Bone marrow (tissue), 2 donors: ENCODE measurements at places on chromosomes 6 and 20.

DNA sequence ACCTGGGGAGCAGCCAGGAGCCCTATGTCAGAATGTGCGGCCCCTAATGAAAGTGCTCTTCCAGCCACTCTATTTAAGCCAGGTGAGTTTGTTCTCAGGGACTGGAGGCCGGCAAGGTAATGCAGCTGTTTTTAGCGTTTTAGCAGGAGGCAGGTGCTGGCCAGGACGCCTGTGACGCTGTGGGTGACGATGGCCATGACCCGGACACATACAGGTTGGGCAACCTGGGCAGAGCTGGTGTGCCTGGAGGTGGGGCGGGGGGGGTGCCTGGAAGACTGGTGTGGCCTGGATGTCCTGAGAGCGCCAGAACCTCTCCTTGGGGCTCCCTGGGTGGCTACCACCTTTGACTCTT, 51.7 kb downstream of the RBM38 start:
- DNase-seq = no peak

DNA sequence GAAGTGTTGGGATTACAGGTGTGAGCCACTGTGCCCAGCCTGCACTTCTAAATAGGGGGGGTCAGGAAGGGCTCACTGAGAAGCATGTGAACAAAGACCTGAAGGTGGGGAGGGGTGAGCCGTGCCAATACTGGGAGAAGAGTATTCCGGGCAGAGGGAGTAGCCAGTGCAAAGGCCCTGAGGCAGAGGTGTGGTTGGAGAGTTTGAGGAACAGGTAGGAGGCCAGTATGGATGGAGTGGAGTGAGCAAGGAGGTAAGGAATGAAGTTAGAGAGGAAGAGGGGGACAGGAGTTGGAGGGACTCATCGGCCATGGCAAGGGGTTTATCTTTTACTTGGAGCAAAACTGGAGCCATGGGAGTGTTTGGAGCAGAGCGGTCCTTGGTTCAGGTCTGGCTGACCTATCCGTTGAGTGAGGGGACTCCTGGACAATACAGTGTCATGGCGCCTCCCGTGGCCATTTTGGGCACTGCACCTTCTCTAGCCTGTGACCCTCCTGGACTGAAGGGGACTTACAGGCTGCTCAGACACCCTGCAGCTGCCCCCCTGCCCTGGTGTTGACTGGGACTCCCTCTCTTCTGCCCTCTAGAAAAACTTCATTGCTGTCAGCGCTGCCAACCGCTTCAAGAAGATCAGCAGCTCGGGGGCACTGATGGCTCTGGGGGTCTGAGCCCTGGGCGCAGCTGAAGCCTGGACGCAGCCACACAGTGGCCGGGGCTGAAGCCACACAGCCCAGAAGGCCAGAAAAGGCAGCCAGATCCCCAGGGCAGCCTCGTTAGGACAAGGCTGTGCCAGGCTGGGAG, 12.1 kb downstream of the FOXS1 start:
- peak; percentile 45 for DNase-seq

GRCh38 chr6:77463861-77464494, 687 bp upstream of the HTR1B start:
- no peak for DNase-seq

DNA sequence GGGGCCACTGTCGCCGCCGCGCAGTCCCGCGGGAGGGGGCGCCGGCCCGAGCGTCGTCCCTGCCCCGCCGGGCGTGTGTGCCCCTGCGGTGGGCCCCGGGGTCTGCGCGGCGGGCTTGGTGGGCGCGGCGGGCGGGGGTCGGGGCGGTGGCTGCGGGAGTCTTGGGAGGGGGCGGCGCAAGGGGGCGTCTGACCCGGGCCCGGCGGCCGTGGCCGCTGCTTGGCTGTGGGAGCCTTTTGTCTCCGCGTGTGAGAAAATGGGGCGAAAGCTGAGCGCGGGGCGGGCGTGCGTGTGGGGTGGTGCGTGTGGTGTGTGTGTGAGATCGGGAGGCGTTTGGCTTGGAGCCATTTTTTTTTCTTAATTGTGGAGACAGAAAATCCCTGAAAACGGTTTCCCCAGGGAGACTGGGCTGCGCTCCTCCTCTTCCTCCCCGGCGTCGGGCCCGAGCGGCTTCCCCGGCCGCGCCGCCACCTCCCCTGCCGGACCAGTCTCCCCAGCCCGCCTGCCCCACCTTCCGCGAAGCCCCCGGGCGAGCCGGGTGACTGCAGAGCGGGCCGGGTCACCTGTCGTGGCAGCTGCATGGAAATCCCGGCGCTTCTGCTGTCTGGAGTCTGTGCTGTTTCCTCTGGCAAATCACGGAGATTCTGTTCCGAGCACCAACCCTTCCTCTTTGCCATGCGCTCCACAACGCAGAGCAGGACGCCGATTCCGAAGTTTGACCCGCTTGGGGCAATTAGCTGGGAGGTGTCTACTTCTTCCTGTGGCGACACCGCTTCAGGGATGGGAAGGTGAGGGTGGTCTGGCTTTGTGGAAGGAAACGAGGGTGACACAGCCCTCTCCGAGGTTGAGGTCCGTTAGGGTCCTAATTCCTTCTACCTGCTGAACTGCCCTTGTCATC, 64.4 kb downstream of the GTF2H5 start:
- peak; percentile 34 for DNase-seq

- DNase-seq = no peak
Observed at GRCh38 chr20:53826597-53827291, 233.1 kb upstream of the ZNF217 start.

- DNase-seq = no peak
Observed at GRCh38 chr20:23371496-23371895, 9.5 kb downstream of the GZF1 start.
